ENCODE measurements at places on chromosomes 5 and 9. TPM values are rescaled to one million over a fixed set of nuclear protein-coding genes. Genes with fewer than 3 reads are reported as not detected.
A peak's percentile ranks its signal among the peaks of the same experiment; 100 is the strongest.

DAB2IP gene
- total RNA-seq: 48.3 TPM

- no peaks in the 10 kb centered on the region for H3K27me3 ChIP-seq
- DNase-seq: no peak
- no peak overlapping the region for H3K4me3 ChIP-seq
- H3K4me1 ChIP-seq: no peaks in the 10 kb centered on the region
- no peak overlapping the region for H3K27ac ChIP-seq
Observed at GRCh38 chr5:76291305-76292077, 111.6 kb upstream of the IQGAP2 start.

DNA sequence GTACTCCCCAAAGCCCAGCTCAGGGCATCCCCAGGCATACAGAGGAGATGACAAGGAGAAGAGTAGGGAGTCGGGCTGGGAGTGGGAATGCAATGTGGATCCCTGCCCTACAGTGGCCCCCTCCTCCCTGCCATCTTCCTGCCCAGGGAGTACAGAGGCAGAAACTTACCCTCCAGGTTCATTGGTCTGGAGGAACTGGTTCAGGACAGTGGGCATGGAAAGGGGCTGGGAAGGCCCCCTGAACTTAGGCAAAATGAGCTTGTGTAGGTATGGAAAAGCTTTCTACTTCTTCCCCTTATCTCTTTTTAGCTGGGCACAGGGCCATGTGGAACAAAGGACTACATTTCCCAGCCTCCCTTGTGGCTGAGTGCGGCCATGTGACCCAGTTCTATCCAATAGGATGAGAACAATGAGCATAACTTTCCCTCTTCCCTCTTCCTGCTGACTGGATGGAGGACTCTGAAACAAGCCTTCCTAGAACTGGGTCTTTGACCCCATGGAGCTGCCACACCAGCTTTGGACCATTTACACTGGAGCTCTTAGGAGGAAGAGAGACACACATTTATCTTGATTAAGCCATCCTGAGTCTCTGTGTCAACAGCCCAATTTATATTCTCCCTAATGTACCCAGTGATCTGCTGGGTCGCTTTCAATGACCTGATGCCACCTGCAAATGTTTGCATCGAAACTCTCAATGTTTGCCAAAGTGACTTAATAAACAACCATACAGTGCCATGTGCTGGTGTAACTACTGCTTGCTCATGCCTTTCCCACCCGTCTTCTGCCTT is 25.0 kb upstream of the HMCN2 start:
- H3K27me3 ChIP-seq: peaks cover 4% of the 10 kb centered on the region
- H3K27ac ChIP-seq: no peak overlapping the region
- peaks cover 26% of the 10 kb centered on the region for H3K4me1 ChIP-seq
- peak overlapping the region; percentile 31 for H3K4me3 ChIP-seq

- H3K4me3 ChIP-seq: no peak overlapping the region
- no peak for DNase-seq
Observed at GRCh38 chr5:112586596-112587062, 151.1 kb upstream of the APC start.

MYOT gene
- total RNA-seq: not detected

- no peak overlapping the region for H3K4me3 ChIP-seq
- DNase-seq: no peak
- H3K4me1 ChIP-seq: no peaks in the 10 kb centered on the region
- no peaks in the 10 kb centered on the region for H3K36me3 ChIP-seq
Observed at GRCh38 chr9:75754080-75754479, 136.4 kb upstream of the PCSK5 start.

DNA sequence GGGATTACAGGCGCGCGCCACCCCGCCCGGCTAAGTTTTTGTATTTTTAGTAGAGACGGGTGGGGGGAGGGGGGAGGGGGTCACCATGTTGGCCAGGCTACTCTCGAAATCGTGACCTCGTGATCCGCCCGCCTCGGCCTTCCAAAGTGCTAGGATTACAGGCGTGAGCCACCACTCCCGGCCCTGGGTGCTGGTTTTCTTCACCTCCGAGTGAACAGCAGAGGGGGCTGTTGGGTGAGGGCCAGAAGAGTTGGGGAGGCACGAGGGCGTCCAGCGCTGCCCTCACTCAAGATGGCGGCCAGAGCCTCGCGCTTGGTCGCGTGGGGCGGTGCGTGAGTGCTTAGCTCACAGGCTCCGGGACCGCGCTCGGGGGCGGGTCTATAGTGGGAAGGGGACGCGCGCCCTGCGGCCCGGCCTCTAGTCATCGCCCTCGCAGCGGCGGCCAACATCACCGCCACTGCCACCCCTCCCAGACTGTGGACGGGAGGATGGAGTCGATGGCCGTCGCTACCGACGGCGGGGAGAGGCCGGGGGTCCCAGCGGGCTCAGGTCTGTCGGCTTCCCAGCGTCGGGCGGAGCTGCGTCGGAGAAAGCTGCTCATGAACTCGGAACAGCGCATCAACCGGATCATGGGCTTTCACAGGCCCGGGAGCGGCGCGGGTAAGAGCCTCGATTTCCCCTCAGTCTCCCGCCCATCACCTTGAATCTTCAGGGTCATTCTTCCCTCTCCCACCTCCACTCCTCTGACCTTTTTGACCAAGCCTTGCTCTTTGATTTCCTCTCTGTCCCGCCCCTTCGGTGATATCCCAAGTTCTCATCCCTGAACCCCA is at the start of gene CAMLG:
Gene CAMLG, plus strand, starts transcription at position 416 of the 830 bp plus-strand sequence. Its CDS starts 73 bp downstream, at position 489.
- H3K36me3 ChIP-seq: no peaks in the 10 kb centered on the region
- peak; percentile 97 for DNase-seq
- H3K4me3 ChIP-seq: peak within 1 kb of the TSS; percentile 97
- H3K27ac ChIP-seq: peak within 1 kb of the TSS; percentile 98
- H3K4me1 ChIP-seq: peaks cover 13% of the 10 kb centered on the region

DNA sequence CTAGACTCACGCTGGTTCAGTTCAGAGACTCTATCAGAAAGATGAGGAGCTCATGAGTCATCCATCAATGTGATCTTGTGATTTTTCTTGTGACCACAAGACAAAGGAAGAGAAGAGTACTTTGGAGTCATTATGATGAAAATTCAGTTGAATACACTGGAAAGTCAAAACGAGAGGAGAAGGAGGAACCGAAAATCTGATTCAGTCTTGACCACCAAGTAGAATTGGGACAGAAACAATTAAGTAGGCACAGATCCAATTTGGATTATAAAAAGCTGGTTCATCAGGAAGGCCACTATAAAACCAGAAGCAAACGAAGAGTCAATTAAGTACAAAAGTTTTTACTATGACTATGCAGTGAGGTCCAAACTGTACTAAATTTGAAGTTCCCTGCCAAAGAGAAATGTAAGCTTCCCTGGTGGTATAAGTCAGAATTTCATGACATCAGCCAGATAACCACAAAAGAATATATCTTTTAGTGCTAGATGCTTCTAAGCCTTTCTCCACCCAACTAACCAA is 90.9 kb downstream of the THBS4 start:
- H3K27me3 ChIP-seq: no peaks in the 10 kb centered on the region
- H3K27ac ChIP-seq: no peak overlapping the region
- H3K4me3 ChIP-seq: no peak overlapping the region
- H3K4me1 ChIP-seq: peaks cover 9% of the 10 kb centered on the region
- DNase-seq: no peak

RASGRF2 gene
- 0.14 TPM for total RNA-seq

DNA sequence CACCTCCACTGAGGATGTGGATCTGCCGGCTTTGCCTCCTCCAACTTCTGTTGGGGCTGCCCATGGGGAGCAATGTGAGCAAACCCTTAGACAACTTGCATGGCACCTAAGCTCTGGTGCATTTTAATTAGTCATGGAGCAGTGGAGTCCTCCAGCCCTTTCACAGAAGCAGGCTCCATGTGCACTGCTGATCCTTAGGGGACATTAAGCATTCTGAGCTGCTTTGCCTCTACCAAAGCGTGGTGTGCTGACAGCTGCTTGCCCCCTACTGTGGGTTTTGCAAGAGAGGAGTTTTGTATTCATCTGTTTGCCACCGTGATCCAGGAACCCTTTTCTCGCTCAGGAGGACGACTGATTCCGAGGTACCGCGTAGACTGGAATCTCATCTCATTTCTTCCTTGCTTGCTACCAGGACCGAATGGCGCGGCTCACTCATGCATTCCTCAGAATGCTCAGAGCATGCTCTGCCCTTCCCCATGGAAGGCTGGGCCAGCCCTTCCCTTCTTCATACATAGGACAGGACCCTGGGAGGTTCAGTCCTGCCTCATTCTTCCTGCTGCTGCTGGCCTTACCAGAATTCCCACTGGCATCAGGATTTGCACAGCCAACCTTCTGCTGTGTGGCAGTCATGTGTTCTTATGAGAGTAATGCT is 432.5 kb downstream of the GADD45G start:
- H3K4me3 ChIP-seq: no peak overlapping the region
- DNase-seq: no peak
- H3K4me1 ChIP-seq: no peaks in the 10 kb centered on the region
- no peak overlapping the region for H3K27ac ChIP-seq

SLC34A1 gene
- total RNA-seq: 0.16 TPM

GRCh38 chr9:3277200-3277599 is 248.6 kb downstream of the RFX3 start:
- no peaks in the 10 kb centered on the region for H3K4me1 ChIP-seq
- H3K36me3 ChIP-seq: peaks cover 11% of the 10 kb centered on the region
- H3K27me3 ChIP-seq: no peaks in the 10 kb centered on the region
- H3K27ac ChIP-seq: no peak overlapping the region
- no peak for DNase-seq

DNA sequence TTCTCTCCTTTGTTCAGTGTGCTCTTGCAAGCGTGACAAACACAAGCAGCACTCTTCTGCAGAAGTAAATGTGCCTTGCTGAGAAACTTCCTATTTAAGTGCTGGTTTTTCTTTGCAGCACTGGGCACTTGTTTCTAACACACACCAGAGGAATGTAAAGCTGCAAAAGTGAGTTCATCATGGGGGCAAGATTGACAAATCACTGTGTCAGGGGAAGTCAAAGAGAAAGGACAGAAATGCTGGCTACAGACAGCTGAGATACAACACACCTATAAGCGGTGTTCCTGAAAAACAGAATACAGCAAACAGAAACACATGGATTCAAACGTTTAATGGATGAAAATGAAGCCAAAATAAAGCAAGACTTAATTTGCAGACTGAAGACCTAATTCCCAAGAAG is 19.6 kb downstream of the ROR2 start:
- DNase-seq: no peak
- no peak overlapping the region for H3K27ac ChIP-seq
- no peak overlapping the region for H3K4me3 ChIP-seq
- H3K27me3 ChIP-seq: no peaks in the 10 kb centered on the region
- peaks cover 24% of the 10 kb centered on the region for H3K36me3 ChIP-seq
- peaks cover 18% of the 10 kb centered on the region for H3K4me1 ChIP-seq

GRCh38 chr5:106730506-106730905 is 940.2 kb downstream of the EFNA5 start:
- H3K27me3 ChIP-seq: no peaks in the 10 kb centered on the region
- peaks cover 9% of the 10 kb centered on the region for H3K36me3 ChIP-seq
- DNase-seq: no peak
- H3K4me1 ChIP-seq: peaks cover 9% of the 10 kb centered on the region
- no peak overlapping the region for H3K4me3 ChIP-seq
- H3K27ac ChIP-seq: no peak overlapping the region

NNT gene
- 72.7 TPM for total RNA-seq

DNA sequence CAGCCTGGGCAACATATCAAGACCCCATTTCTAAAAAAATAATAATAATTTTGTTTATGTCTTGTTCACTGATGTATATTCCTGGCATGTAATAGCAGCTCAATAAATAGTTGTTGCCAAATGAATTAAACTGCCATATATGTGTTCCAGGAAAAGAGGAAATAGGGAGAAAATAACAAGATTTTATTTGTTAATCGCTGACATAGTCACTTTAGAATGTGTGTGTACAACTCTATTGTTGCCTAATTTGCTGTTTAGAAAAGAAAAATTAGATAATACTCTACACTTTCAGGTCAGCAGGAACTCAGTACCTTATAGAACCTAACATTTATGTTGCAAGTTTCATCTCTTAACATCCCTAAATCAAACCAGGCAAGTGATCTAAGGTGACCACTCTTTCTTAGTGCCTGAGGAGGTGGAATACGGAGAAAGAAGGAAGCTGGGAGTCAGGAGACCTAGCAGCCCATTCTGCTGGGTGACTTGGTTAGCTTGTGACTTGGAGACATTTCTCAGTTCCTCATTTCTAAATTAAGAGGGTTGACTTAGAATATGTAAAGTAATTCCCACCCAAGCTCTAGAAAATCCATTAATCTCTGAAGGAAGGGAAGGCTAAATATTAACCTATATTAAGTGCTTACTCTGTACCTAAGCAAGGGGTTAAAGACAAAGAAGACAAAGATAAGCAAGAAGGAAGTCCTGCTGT is 110.3 kb upstream of the IQGAP2 start:
- no peaks in the 10 kb centered on the region for H3K36me3 ChIP-seq
- no peaks in the 10 kb centered on the region for H3K27me3 ChIP-seq
- H3K4me1 ChIP-seq: no peaks in the 10 kb centered on the region
- no peak overlapping the region for H3K27ac ChIP-seq
- no peak overlapping the region for H3K4me3 ChIP-seq
- no peak for DNase-seq

TYRP1 gene
- total RNA-seq: not detected

KIF20A gene
- 77.6 TPM for total RNA-seq

GRCh38 chr5:176735383-176736265 is 74.7 kb upstream of the UNC5A start:
- no peak for DNase-seq
- peaks cover 45% of the 10 kb centered on the region for H3K27me3 ChIP-seq
- peaks cover 17% of the 10 kb centered on the region for H3K4me1 ChIP-seq
- no peak overlapping the region for H3K4me3 ChIP-seq

Data from neural crest cell (in vitro differentiated cells).